ENCODE measurements at places on chromosomes 13 and 19.
A peak's percentile ranks its signal among the peaks of the same experiment; 100 is the strongest.

DNA sequence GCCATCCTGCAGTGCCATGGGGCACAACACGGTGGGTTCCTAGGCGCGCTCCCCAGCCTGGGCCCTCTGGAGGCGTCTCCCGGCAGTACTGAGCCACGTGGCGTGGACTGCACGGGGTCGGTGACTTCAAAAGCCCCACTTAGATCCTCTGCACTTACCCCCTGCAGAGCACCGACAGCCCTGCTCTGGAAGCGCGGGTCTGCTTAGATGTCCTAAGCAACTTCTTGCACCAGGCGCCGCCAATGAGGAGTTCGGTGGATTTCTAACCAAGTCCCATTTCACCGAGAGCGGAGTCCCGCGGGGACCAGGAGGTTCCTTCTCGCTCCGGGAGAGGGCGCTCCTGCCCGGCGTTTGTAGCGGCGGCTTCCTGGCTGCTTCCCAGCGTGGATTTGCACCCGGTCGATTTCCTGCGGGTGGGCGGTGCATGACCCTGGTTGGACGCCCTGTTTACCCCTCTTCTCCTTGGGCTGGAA lies 25.2 kb upstream of the ZNF845 start:
- DNase-seq: no peak

- no peak for DNase-seq
Observed at GRCh38 chr19:1271528-1272422, 2.6 kb downstream of the CIRBP start.

- no peak for DNase-seq
Observed at GRCh38 chr13:23889615-23890607, 711 bp upstream of the MIPEP start.

GRCh38 chr13:94389604-94390351 lies 89.7 kb downstream of the DCT start:
- DNase-seq: peak; percentile 10

GRCh38 chr19:29145756-29146155 lies 67.2 kb downstream of the UQCRFS1 start:
- DNase-seq: no peak

DNA sequence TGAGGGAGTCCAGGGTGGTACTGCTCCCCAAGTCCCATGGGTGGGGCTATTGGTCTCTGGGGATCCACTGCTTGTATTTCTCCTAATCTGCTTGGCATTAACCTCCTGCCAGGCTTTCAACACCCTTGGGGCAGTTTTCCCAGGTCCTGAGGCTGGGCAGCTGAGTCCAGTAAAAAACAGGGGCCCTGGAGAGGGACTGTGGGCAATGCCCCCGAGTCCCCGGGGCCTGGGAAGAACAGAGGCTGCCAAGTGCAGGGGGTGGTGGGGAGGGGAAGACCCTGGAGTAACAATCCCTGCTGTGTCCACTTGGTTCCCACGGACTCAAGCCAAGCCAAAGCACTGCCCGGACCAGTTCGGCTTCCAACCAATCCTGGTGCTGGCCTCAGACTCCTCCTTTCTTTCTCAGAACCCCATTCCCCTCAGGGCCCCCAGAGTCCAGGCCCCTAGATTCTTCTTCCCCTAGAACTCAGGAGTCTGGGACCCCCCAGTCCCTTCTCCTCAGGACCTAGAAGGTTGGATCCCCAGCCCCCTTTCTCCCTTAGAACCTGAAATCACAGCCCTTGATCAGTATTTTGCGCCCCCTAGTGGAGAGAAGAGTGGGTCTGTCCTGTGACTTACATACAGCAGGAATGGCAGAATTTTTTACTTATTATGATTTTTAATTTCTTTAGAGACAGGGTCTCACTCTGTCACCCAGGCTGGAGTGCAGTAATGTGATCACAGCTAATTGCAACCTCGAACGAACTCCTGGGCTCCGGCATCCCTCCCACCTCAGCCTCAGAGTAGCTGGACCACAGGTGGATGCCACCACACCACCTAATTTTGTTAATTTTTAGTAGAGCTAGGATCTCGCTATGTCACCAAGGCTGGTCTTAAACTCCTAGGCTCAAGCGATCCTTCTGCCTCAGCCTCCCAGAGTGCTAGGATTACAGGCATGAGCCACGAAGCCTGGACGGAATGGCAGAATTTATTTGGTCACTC lies 3.7 kb upstream of the CLPTM1 start:
- peak; percentile 57 for DNase-seq

- DNase-seq: no peak
Observed at GRCh38 chr13:46994492-46994891, 97.6 kb upstream of the HTR2A start.

GRCh38 chr19:8088752-8089663 lies 36.4 kb downstream of the CCL25 start:
- no peak for DNase-seq

- peak; percentile 8 for DNase-seq
Observed at GRCh38 chr13:90738881-90739280, 608.6 kb upstream of the MIR17HG start.

DNA sequence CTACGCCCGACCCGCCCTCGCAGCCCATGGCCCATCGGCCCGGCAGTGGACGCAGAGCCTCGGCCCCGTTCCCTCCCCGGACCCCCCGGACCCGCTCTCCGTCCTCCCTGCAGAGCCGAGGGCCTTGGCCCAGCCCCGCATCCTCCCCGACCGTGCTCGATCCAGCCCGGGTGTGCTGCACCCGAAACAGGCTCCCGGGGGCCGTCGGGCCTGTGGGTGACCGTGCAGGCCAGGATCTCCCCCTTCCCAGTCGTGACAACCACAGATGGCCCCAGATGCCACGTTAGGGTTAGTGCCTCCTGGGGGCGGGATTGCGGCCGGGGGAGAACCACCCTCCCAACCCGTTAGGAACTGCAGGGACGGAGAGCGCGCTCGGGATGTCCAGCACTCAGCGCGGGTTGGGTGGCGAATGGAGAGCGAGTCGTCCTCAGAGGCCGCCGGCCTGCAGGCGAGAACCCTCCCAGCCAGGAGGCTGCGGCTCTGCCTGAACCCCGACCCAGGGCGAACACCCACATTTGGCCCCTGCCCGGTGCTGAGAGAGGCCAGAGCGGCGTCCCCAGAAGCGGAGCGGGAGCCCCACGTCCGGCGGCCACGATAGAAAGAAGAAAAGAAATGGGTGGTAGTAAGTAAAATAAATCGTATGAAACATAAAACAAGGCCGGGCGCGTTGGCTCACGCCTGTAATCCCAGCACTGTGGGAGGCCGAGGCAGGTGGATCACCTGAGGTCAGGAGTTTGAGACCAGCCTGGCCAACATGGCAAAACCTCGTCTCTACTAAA lies 6.7 kb upstream of the MADCAM1 start:
- DNase-seq: no peak

- no peak for DNase-seq
Observed at GRCh38 chr19:39017026-39017425, 15.3 kb downstream of the FBXO27 start.

DNA sequence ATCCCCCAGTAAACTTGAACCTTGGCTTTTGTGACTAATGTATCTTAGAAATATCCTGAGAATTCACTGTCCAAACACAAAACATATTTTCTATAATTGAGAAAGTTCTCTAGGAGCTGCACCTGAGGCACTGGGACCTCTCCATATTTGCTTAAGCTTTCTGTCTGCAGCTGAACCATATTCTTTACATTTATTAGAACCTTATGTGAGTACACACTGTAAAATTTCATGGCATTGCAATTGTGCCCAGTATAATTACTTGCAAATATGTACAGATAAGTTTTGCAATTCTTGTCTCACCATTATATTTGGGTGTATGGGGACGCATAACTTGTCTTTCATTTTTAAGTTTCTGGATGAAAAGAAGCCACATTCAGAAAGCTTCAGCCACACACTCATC lies 280.7 kb upstream of the KLHL1 start:
- DNase-seq: no peak

DNA sequence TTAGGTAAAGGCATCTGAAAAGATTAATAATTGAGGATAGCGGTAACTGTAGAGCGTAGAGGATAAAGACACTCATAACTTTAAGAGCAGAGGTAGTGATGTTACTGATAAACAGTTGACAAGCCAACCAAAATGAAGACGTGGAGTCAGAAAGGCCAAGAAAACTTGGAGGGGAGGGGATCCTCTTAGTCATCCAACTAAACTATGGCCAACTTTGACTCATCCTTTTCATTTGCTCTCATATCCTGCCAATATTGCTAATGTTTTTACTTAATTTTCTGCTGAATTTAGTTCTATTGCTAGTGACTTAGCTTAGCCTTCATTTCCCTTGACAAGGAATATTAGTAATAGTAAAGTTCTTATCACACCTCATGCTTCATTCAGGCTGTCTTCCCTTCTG lies 13.4 kb downstream of the ITGBL1 start:
- DNase-seq: no peak

- no peak for DNase-seq
Observed at GRCh38 chr19:8935460-8935859, 74.7 kb downstream of the MUC16 start.

- no peak for DNase-seq
Observed at GRCh38 chr19:34193876-34194275, 21.6 kb downstream of the LSM14A start.

GRCh38 chr13:110499621-110500281 lies 61.8 kb downstream of the RAB20 start:
- DNase-seq: peak; percentile 67

GRCh38 chr13:99431927-99432608 lies 69.2 kb upstream of the TM9SF2 start:
- DNase-seq: no peak

DNA sequence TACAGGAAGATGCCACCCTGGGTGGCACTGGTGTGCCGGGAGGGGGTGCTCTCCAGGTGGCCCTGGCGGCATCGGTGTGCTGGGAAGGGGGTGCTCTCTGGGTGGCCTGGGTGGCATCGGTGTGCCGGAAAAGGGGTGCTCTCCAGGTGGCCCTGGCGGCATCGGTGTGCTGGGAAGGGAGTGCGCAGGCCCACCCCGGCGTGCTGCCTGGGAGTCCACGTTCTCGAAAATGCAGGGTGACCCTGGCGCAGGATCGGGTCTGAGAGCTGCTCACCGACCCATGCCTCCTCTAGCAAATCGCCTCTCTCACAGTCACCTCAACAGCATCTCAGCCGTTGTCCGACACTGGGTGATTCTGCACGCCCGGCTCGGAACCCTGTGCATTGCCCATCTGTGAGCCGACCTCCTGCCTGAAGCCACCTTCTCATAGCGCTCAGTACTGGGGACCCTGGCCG lies 36.4 kb downstream of the RASA3 start:
- DNase-seq: no peak

DNA sequence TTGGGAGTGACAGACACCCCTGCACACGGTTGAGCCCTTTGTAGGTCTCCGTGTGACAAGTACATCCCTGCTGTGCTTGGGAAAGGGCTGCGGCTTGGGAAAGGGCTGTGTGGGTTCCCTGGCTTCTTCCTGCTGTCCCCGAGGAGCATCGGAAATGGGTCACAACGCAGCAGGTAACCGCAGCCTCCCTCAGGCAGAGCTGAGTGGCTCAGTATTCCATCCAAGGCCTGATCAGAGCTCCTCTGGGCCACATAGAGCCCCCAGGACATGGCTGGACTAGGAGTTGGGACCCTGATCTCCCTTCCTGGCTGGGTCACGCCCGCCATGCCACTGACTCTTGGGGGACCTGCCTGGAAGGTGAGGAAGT lies 16.3 kb downstream of the TECR start:
- no peak for DNase-seq

GRCh38 chr19:11710313-11710712 lies 28.4 kb downstream of the ZNF823 start:
- no peak for DNase-seq

- DNase-seq: no peak
Observed at GRCh38 chr13:48176781-48177180, 56.2 kb upstream of the ITM2B start.

GRCh38 chr13:114155926-114156883 lies 22.9 kb upstream of the CFAP97D2 start:
- no peak for DNase-seq

- no peak for DNase-seq
Observed at GRCh38 chr19:51448411-51449016, 9.7 kb downstream of the SIGLEC8 start.

GRCh38 chr19:48660852-48661710 lies 11.7 kb downstream of the NTN5 start:
- peak; percentile 68 for DNase-seq

GRCh38 chr19:28297036-28297435 lies 915.9 kb downstream of the UQCRFS1 start:
- DNase-seq: no peak

GRCh38 chr19:2500841-2501261 lies 24.9 kb downstream of the GADD45B start:
- no peak for DNase-seq

DNA sequence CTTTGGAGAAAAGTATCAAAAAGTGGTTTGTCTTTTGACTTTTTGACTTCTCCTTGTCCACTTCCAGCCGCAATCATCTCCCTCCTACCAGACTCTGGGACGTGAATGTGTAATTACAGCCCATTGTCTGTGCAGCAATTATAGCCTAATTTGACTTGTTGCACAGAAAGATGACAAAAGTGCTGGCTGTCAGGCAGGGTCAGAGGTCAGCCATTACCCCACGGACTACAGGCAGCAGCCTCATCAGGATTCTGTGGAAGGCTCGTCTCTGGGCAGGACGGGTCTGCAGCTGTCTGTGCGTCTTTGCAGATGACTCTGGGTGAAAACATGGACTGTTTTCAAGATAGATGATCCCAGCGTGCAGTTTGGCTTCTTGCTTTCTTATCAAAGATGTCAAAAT lies 102.2 kb upstream of the EDNRB start:
- DNase-seq: no peak

DNA sequence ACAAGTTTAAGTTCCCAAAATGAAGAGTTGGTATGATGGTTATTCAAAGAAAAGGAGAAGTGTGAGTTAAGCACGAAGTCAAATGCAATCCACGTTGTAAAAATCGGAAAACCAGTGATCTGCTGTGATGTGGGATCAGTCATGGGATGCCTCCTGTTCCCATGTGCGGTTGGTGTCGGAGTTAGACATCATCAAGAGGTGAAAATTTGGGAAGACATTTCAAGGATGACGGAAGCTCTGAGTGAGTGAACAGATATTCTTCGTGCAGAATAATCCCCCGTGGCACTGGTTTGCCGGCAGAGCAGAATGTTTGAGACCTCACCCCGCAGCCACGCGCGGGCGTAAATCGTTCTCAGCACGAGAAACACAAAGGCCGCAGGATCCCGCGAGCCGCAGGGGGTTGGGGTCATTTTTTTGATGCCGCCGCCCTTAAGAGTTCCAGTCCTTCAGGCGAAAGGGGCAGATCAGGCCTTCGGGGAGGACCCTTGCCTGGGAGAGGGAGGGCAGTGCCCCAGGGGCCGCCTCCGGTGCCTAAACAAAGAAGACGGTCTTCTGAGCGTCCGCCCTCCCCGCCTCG lies 13.7 kb upstream of the SOX1 start:
- DNase-seq: no peak

- DNase-seq: no peak
Observed at GRCh38 chr13:59701261-59701660, 462.5 kb downstream of the DIAPH3 start.

- no peak for DNase-seq
Observed at GRCh38 chr13:89943139-89943538, 1404.3 kb upstream of the MIR17HG start.

GRCh38 chr19:21483589-21484170 lies 21.7 kb upstream of the ZNF429 start:
- DNase-seq: no peak

- DNase-seq: no peak
Observed at GRCh38 chr19:28631961-28632360, 581.0 kb downstream of the UQCRFS1 start.

All from fibroblast of skin of left quadriceps (primary cell).